ENCODE measurements at places on chromosomes 11 and 22. TPM values are rescaled to one million over a fixed set of nuclear protein-coding genes. Genes with fewer than 3 reads are reported as not detected.
A peak's percentile ranks its signal among the peaks of the same experiment; 100 is the strongest.

GRCh38 chr11:69297787-69298266 is 3.9 kb downstream of the MYEOV start:
- no peak for DNase-seq

Gene UBQLN3
- polyA plus RNA-seq: not detected

Gene XKR3
- polyA plus RNA-seq: not detected

Gene OPCML
- not detected for polyA plus RNA-seq

DNA sequence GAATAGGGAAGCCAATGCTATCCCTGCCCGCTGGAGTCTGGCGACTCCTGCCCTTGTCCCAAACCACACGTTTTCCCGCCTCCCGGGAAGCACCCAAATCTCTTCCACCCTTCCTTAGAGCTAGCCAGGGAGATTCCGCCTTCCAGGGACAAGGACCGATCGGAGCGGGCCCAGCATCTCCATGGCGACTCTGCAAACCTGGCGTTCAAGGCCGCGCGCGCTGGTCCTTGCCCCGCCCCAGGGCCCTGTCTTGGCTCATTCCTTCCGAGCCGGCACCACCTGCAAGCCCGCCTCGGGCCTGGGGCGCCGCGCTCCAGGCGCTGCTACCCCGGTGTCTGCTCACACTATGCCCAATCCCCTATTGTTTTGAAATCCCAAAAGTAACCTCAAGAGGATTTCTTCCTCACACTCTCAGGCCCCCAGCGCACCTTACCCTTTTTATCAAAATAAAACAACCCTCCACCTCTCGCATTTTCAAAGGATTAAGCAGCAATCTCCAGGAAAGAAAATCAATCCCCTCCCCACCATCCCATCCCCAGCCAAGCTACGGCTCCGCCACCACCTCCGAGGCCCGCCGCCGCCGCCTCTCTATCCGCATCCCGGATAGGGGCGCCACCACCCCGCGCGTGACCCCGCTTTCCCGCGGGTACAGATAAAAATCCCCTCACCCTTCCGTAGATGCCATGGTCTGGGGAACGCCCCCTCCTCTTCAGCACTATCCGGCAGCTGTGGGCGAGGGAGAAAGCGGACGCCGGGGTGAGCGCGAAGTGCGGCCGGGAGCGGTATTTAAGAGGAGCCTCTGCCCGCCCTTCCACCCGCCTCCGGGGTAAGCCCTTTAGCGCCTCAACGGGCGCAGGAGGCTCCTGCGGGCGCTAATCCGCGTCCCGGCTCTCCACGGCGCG is 825 bp downstream of the SLC1A2 start:
- DNase-seq: no peak

- DNase-seq: peak; percentile 9
These were observed 29.3 kb downstream of the CLPB start for GRCh38 chr11:72405009-72405408.

GRCh38 chr11:95123556-95123955 is 33.9 kb downstream of the ENDOD1 start:
- no peak for DNase-seq

- DNase-seq: no peak
These were observed 8.0 kb upstream of the PSMC3 start for GRCh38 chr11:47434011-47434786.

All from naive B cell (primary cell).